ENCODE measurements at places on chromosomes 2 and 18.

DNA sequence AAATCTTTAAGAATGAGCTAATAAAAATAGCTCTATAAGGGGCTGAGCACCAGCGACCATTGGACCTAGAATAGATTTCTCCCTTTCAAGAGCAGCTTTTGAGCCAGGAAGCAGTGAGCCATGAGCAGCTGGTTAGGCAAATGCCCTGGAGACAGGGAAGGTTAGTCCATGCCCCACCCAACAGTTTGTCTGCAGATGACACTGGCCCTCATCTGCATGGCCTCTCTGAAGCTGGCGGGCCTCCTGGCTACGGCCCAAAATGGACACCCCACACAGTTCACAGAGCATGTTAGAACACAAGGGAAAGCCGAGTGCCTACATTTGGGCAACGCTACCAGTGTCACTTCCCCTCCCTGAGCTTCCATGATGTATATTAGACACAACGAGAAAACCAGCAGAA, 201.1 kb downstream of the MGAT5 start:
- DNase-seq: no peak

- DNase-seq: no peak
Measured at GRCh38 chr18:70234667-70235459, 29.4 kb upstream of the RTTN start.

DNA sequence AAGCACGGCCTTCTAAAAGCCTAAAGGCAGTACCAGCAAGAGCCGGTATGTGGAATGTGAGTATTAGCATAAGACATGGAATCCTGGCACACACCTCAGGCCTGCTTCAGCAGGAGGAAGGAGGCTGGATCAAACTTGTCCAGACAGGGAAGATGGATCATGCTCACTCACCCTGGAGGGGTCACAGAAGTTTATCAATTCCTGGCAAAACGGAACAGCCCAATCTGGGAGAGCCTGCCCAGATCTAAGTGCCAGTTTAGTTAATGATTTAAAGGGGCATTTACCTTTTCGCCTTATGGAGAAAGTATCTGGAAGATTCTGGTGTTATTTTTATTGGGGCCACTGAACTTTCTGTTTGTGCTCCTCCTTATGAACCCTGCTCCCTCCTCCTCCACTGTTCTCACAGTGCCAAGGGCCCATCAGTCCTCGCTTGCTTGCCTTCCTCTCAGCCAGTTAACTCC, 58.3 kb upstream of the NFE2L2 start:
- no peak for DNase-seq

DNA sequence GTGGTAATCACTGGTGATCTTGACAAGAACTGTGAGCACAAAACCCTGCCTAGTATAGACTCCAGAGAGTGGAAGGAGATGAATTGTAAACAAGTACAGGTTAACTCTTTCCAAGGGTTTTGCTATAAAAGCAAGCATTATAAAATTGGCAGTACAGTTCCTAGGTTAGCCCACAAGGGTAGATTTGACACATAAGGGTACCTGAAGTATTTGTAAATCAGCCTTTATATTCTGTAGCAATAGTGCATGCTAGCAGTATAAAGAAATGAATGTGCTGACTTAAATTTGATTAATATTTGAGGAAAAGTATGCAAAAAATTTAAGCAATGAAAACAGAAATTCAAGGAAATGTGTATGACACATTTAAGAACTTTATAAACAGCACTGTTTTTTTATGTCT, 42.4 kb downstream of the SP3 start:
- DNase-seq: no peak

GRCh38 chr2:145339646-145340045, 819.7 kb upstream of the ZEB2 start:
- no peak for DNase-seq

DNA sequence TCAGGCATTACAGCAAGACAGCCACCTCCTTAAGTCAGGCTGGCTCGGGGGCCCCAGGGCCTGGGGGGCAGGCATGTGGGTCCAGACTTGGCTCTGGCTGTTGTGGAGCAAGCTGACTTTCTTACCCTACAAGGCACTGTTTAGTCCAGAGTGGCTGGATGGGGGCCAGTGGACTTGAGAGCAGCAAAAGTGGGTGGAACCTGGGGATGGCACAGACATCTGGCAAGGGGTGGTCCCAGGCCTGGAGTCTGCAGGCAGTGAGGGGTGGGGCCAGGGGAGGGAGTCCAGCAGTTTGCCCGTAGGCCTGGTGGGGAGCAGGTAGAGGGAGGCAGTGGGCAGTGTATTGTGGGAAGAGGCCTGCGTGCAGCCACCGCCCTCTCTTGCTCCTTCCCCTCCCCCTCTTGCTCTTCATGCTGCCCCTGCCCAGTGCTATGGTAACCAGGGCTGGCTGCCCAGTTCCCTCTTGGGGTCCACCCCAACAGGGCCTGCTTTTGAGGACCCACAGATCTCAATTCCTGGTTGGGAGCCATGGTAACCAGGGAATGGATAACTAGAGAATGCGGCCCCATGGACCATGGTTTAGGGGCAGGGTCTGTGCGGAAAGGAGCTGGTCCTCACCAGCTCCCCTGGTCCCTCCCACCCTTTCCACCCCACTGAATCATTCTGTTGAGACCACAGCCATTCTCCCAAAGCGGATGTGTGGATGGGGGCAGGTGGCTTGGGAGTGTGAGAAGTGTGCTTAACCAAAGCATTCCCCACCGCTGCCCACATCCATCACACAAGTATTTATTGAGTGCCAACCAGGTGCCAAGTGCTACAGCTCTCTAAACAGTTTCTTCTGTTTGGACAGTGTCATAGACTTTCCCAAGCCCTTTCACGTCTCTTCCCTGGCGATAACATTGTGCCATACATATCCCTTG, 19.3 kb downstream of the SPEG start:
- DNase-seq: no peak

GRCh38 chr2:182999348-183000028, 38.8 kb downstream of the NCKAP1 start:
- DNase-seq: no peak

DNA sequence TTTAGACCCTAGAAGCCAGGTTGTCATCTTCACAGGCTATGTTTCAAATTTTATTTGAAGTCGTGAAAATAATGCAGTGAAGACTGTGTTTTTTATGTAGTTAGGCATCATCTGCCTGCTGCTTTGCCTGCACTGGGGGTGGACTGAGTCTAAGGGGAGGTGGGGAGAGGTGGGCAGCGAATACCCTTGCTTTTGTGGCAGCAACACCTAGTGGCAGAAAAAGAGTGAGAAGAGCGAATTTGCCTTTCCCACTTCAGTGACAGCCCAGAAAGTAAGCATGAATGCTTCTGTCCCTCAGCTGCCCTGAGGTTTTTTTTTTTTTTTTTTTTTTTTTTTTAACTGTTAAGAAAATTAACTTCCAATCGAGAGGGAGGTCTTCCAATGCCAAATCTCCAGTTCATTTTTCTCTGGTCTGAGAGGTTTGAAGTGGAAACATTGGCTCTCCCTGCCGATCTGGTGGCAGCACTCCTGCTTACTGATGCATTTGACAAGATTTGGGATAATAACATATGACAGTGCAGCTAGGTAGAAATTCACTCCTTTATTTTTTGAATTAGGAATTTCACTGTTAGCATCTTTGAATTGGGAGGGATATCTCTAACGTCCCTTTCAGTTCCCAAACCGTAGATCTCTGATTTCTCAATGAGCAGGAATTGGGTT, 60.3 kb upstream of the LYPD6B start:
- DNase-seq: no peak

GRCh38 chr2:217366266-217366895, 506.5 kb upstream of the TNP1 start:
- no peak for DNase-seq

- DNase-seq: no peak
Measured at GRCh38 chr2:43000242-43001054, 208.1 kb upstream of the HAAO start.

DNA sequence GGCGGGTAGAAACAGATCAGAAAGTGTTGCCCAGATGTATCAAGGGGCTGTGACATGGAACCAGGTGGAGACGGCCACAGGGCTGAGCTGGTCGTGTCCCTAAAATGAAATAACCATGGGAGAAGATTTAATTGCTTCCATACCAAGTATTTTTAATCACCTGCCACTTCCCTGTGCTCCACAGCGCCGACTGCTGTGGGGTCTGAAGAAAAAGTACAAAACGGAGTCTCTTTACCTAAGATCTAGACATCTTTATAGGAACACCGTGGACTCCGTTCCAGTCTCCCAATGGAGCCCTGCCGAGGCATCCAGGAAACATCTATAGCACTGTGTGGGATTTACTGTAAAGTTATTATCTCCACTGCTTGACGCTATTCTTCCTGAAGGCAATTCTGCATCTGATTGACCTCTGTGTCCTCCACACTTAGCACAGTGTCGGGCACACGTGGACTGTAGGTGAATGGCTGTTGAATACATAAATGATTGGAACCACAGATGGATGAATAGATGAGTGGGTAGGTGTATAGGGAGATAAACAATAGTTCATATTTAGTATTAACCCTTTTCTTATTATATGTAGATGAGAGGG, 21.6 kb upstream of the GYPC start:
- no peak for DNase-seq

DNA sequence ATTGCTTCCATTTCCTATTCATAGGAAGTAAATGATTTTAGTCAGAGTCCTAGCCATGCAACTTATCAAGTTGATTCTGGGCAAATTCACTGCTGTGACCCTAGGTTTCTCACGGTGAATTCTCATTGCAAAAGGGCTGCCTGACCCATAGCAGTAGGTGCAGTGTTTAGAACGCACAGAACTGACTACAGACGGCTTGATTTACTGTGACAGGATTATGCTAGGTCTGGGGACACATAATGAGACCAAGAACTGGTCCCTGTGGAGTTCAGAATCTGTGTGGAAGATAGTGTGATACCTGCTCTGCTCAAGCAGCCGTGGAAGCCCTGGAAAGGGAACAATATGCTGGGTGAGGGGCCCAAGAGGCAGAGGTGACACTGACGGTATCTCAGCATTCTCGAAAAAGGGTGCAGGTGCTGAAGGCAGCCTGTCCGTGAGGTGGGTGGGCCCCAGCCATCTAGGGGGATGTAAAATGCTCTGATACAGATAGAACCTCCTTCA, 46.4 kb downstream of the ABCG8 start:
- DNase-seq: no peak

DNA sequence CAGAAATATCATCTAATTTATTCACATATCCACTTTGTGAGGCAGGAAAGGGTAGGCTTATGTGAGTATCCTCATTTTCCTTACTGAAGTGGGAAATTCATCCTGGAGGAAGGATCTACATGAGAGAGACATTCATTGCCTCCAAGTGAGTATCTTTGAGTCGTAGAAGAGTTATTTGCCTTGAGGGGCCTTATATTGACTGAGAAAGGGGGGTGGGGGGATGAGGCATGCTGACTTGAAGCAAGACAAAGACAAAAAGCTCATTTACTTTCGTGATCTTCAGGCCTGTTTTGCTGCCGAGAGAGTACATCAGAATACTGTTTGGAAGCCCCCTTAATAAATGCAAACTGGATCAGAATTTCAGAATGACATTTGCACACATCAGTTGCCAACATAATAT, 17.6 kb upstream of the NEDD4L start:
- no peak for DNase-seq

DNA sequence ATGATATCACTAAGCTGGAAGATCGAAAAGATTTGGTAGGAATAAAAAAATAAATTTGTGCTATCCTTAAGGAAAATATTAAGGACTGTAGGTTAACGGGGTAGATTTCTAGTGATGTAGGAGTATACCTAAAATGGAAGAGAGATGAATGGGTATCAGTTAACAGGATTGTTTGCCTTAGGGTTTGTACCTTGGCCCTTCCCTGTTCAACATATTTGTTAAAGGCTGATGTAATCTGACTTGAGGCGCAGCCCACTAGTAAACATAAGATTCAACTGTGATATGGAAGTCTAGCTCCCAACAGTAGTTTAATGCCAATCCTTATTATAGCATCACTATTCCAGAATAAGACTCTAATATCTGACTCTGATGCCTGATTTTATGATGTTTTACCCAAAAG, 685.2 kb downstream of the DCC start:
- no peak for DNase-seq

DNA sequence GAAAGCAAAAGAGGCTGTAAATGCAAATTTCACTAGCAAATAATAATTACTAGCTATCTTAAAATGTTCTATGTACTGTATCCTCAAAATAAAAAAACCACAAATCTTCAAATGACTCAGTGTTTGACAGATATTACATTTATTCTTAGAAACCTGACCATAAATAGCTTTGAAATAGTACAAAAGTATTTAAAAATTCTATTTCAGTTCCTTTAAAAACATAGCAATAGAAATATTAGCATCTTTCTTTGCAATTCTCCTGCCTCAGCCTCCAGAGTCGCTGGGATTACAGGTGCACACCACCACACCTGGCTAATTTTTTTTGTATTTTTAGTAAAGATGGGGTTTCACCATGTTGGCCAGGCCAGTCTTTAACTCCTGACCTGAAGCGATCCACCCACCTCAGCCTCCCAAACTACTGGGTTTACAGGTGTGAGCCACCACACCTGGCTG, 50.6 kb downstream of the MSH6 start:
- DNase-seq: no peak

DNA sequence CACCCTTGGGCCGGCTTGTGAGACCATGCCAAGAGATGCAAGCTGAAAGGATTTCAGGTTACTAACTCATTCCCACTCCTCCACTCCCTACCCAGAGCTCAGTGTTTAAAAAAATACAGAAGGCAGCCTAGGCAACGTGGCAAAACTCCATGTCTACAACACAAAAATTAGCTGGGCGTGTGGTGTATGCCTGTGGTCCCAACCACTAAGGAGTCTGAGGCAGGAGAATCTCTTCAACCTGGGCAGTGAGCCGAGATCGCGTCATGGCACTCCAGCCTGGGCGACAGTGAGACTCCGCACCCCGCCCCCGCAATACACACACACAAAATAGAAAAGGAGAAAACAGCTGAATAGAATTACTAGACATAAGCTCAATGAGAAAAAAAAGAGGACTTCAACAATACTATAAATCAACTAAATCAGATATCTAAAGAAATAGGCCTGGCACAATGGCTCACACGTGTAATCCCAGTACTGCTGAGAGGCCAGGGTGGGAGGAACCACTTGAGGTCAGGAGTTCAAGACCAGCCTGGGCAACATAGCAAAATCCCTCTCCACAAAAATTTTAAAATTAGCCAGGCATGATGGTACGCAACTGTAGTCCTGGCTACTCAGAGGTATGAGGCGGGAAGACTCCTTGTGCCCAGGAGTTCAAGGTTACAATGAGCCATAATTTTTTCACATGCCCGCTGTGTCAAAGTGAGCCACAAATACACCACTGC, 10.1 kb downstream of the IWS1 start:
- no peak for DNase-seq

Measured in activated T-cell treated with anti-CD3 and anti-CD28 coated beads, Interleukin-2, amount 50 U/mL, for 4 hours (primary cell).